ENCODE measurements at places on chromosomes 13 and 19. TPM values are rescaled to one million over a fixed set of nuclear protein-coding genes. Genes with fewer than 3 reads are reported as not detected.
A peak's percentile ranks its signal among the peaks of the same experiment; 100 is the strongest.

DNA sequence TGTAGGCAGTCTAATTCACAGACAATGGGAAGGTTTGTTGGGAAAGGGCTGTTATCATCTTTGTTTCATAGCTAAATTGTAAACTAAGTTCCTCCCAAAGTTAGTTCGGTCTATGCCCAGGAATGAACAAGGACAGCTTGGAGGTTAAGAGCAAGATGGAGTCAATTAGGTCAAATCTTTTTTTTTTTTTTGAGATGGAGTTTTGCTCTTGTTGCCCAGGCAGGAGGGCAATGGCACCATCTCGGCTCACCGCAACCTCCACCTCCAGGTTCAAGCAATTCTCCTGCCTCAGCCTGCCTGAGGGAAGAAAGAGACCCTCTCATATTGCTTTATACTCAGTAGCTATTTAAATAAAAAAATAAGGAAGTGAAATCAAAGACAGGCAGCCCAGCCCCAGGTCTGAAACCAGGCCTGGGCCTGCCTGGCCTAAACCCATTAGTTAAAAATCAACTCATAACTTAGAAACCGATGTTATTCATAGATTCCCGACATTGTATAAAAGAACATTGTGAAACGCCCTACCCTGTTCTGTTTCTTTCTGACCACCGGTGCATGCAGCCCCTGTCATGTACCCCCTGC lies 297.4 kb upstream of the SGCG start:
- H3K27ac ChIP-seq = no peak overlapping the region
- DNase-seq = no peak
- no peaks in the 10 kb centered on the region for H3K27me3 ChIP-seq
- H3K4me3 ChIP-seq = no peak overlapping the region

- H3K4me3 ChIP-seq = no peak overlapping the region
- H3K27me3 ChIP-seq = no peaks in the 10 kb centered on the region
These were observed 85.0 kb downstream of the DOCK9 start for GRCh38 chr13:98892821-98893220.

DNA sequence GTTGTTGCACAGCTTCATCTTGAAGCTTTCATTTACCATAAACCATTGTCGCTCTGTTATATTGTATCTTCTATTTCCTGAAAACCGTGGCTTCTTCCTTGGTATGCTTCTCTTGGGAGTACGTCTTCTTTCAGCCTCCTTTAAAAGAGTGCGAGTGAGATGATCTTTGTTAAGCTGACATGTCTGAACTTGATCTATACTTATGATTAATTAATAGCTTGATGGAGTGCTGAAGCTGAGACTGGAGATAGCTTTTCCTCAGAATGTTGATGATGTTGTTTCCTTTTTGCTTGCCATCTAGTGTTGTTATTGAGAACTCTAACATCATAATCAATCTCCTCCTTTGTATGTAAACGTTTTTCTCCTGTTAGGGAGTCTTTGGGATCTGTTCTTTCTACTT lies 529.3 kb upstream of the SPRY2 start:
- H3K27me3 ChIP-seq = no peaks in the 10 kb centered on the region
- no peaks in the 10 kb centered on the region for H3K36me3 ChIP-seq
- no peak overlapping the region for H3K4me3 ChIP-seq
- DNase-seq = no peak

GRCh38 chr19:6458695-6459261 lies 814 bp downstream of the SLC25A23 start:
- H3K27me3 ChIP-seq = no peaks in the 10 kb centered on the region
- no peaks in the 10 kb centered on the region for H3K4me1 ChIP-seq
- H3K36me3 ChIP-seq = peaks cover 15% of the 10 kb centered on the region
- peak overlapping the region; percentile 65 for H3K4me3 ChIP-seq
- H3K27ac ChIP-seq = no peak overlapping the region

- no peaks in the 10 kb centered on the region for H3K36me3 ChIP-seq
- H3K4me1 ChIP-seq = no peaks in the 10 kb centered on the region
- H3K4me3 ChIP-seq = no peak overlapping the region
These were observed 138.1 kb downstream of the POU4F1 start for GRCh38 chr13:78465250-78465649.

GRCh38 chr13:93029536-93029935 lies 197.1 kb upstream of the GPC6 start:
- H3K4me1 ChIP-seq = no peaks in the 10 kb centered on the region
- H3K27ac ChIP-seq = no peak overlapping the region
- no peak overlapping the region for H3K4me3 ChIP-seq
- H3K27me3 ChIP-seq = no peaks in the 10 kb centered on the region

GRCh38 chr19:35264268-35265125 lies 4.3 kb upstream of the USF2 start:
- peaks cover 13% of the 10 kb centered on the region for H3K36me3 ChIP-seq
- no peak overlapping the region for H3K27ac ChIP-seq
- DNase-seq = no peak
- peaks cover 3% of the 10 kb centered on the region for H3K4me1 ChIP-seq
- H3K4me3 ChIP-seq = no peak overlapping the region

GRCh38 chr19:28427376-28428083 lies 785.4 kb downstream of the UQCRFS1 start:
- H3K27me3 ChIP-seq = no peaks in the 10 kb centered on the region
- peaks cover 24% of the 10 kb centered on the region for H3K4me1 ChIP-seq
- peak; percentile 11 for DNase-seq
- H3K27ac ChIP-seq = no peak overlapping the region
- no peak overlapping the region for H3K4me3 ChIP-seq
- H3K36me3 ChIP-seq = no peaks in the 10 kb centered on the region

GRCh38 chr13:39401046-39401705 lies 201.8 kb downstream of the LHFPL6 start:
- no peak for DNase-seq
- no peak overlapping the region for H3K4me3 ChIP-seq
- H3K4me1 ChIP-seq = 0 out of 2 replicates have a peak, but pooled peaks cover 2% of the 10 kb centered on the region
- H3K27ac ChIP-seq = no peak overlapping the region

- H3K4me3 ChIP-seq = no peak overlapping the region
- no peak for DNase-seq
- no peaks in the 10 kb centered on the region for H3K27me3 ChIP-seq
- H3K4me1 ChIP-seq = peaks cover 3% of the 10 kb centered on the region
- H3K27ac ChIP-seq = no peak overlapping the region
These were observed 9.2 kb downstream of the FGF14 start for GRCh38 chr13:102392481-102393209.

- no peak overlapping the region for H3K4me3 ChIP-seq
- DNase-seq = no peak
- H3K27ac ChIP-seq = no peak overlapping the region
These were observed 157.8 kb downstream of the SIPA1L3 start for GRCh38 chr19:38064661-38065425.

- H3K4me1 ChIP-seq = no peaks in the 10 kb centered on the region
- DNase-seq = no peak
- H3K36me3 ChIP-seq = no peaks in the 10 kb centered on the region
- no peak overlapping the region for H3K27ac ChIP-seq
- H3K4me3 ChIP-seq = no peak overlapping the region
These were observed 1.5 kb downstream of the KIR2DL3 start for GRCh38 chr19:54739587-54740497.

DNA sequence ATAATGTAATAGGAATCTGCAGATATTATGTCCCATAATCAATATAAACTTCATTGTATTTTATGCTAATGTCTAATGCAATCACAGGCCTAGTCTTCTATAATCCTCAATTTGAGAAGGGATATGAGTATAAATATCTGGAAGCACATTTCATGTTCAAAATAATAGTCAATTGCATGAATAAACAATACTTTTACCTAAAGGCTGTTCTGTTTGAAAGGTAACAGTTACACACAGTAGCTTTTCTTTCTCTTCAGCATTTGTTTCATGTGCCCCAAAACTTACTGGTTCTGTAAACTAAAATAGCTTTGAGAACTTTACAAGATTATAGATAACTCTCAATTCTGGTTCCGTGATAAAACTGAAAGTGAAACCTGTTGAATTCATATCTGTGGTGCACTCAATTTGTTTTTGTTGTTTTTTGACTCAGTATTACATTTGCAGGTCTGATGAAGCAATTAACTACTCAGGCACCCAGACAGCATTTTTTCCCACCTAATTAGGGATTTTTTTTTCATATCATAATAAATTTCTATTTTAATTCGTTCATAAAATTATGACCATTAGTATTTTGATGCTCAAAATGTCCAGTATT lies 1193.8 kb downstream of the SLITRK1 start:
- H3K27ac ChIP-seq = no peak overlapping the region
- H3K27me3 ChIP-seq = no peaks in the 10 kb centered on the region
- no peak for DNase-seq
- H3K36me3 ChIP-seq = no peaks in the 10 kb centered on the region
- H3K4me1 ChIP-seq = no peaks in the 10 kb centered on the region

- DNase-seq = no peak
- H3K27me3 ChIP-seq = no peaks in the 10 kb centered on the region
- H3K36me3 ChIP-seq = no peaks in the 10 kb centered on the region
- H3K27ac ChIP-seq = no peak overlapping the region
- H3K4me1 ChIP-seq = peaks cover 8% of the 10 kb centered on the region
- H3K4me3 ChIP-seq = no peak overlapping the region
These were observed 44.6 kb downstream of the FNDC3A start for GRCh38 chr13:49020328-49020727.

DNA sequence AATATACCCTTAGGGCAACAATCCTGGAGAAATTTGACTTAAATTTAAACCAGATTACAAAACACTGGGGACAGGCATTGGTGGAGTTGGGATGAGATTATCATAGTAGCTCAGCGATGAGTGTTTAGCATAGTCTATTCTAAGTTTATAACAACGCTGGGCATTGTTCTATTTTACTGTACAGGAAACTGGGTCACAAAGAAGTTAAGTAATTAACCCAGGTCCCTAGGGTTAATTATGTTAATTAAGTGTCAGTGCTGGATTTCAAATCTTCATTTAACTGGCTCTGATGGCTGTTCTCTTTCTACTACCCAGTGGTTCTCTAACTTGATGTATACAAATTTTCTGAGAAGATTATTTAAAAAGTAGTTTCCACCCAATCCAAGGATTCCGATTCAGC lies 388.9 kb downstream of the KCNRG start:
- no peaks in the 10 kb centered on the region for H3K36me3 ChIP-seq
- DNase-seq = no peak
- no peak overlapping the region for H3K4me3 ChIP-seq
- no peaks in the 10 kb centered on the region for H3K27me3 ChIP-seq
- H3K27ac ChIP-seq = no peak overlapping the region

DNA sequence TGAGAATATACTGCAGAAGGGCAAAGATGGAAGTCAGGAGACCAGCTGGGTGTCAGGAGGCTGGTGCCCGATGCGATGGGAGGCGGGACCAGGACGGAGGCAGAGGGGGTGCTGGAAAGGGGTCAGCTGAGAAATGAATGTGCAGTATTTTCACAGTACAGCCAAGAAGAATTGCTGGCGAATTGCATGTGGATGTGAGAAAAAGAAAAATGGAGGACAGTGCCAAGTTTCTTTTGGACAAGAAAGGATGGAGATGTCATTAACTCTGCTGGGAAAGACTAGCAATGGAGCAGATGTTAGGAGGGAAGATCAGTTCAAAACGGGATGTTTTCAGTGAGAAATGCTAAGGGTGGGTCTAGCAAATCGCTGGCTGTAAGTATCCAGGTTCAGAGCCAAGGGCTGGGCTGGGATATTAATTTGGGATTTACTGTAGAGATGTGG lies 7.0 kb downstream of the CRYL1 start:
- H3K27ac ChIP-seq = no peak overlapping the region
- no peaks in the 10 kb centered on the region for H3K36me3 ChIP-seq
- no peak for DNase-seq
- no peaks in the 10 kb centered on the region for H3K27me3 ChIP-seq
- no peaks in the 10 kb centered on the region for H3K4me1 ChIP-seq

DNA sequence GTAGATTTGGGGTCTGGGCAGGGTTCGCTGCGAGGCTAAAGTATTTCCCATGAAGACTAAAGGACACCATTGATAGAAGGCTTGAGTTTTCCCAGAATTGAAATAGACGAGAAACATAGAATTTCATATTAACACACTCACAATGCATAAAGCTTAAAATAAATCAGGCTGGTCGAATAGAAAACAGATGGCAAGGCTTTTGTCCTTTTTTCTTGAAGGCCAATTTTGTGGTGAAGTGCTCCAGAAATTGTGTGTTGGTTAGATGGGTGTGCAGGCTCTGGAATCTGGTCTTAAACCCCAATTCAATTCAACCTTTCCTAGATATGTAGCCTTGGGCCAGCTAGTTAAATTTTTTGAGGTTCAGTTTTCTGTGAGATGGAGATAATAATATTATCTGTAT lies 56.9 kb upstream of the LRCH1 start:
- no peaks in the 10 kb centered on the region for H3K4me1 ChIP-seq
- DNase-seq = no peak
- no peak overlapping the region for H3K27ac ChIP-seq
- H3K27me3 ChIP-seq = no peaks in the 10 kb centered on the region

GRCh38 chr13:26531742-26532141 lies 25.7 kb upstream of the WASF3 start:
- no peak overlapping the region for H3K27ac ChIP-seq
- H3K36me3 ChIP-seq = no peaks in the 10 kb centered on the region
- DNase-seq = no peak
- peaks cover 8% of the 10 kb centered on the region for H3K4me1 ChIP-seq

DNA sequence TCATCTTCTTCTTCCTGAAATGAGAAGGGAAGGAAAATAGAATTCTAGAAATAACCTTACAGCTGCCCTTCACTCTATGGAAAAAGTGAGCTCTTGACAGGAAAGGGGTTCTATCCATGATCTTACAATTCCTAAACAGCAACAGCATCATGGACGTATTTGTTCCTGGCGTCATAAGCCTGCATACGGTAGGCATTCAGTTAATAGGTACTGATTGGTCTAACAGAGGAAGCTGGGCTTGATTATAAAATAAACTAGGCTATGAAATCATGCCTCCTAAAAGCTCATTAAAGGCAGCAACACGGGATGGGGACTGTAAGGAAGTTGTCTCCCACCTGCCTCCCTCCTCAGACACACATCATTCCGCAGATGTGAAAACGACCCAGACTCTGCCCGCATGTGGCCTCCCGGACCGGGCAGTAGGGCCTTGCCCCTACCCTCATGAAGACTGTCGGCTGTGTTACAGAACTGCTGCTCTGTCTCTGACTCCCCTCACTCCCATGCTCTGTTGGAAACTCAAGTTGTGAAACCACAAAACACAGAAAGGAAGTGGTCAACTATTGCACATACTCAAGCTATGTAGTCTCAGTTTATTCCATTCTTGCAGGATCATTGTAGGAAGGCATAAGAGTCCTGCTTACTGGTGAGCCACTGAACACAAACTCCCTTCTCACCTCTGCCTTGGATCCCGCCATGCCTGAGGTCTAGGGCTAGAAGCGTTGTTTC lies 129.8 kb downstream of the DLEU7 start:
- H3K27me3 ChIP-seq = no peaks in the 10 kb centered on the region
- no peaks in the 10 kb centered on the region for H3K36me3 ChIP-seq
- no peak overlapping the region for H3K4me3 ChIP-seq
- no peak overlapping the region for H3K27ac ChIP-seq

- H3K4me3 ChIP-seq = no peak overlapping the region
- H3K36me3 ChIP-seq = no peaks in the 10 kb centered on the region
- H3K4me1 ChIP-seq = no peaks in the 10 kb centered on the region
- H3K27me3 ChIP-seq = no peaks in the 10 kb centered on the region
- no peak overlapping the region for H3K27ac ChIP-seq
These were observed 8.1 kb downstream of the TIMM29 start for GRCh38 chr19:10936661-10937084.

The CGB2 gene
- polyA plus RNA-seq = 3.9 TPM

The TTC9B gene
- polyA plus RNA-seq = 0.24 TPM

The GYS1 gene
- polyA plus RNA-seq = 30.0 TPM

The RGL3 gene
- 78.7 TPM for polyA plus RNA-seq

The TMEM59L gene
- polyA plus RNA-seq = 4.0 TPM

The IGFL1 gene
- polyA plus RNA-seq = not detected

The CD209 gene
- polyA plus RNA-seq = 0.05 TPM

The ZNF534 gene
- polyA plus RNA-seq = not detected

The STX10 gene
- polyA plus RNA-seq = 80.1 TPM
